ENCODE measurements at places on chromosomes 12 and 14.

- no peak for DNase-seq
Measured at GRCh38 chr12:118213452-118213851, 77.5 kb downstream of the PEBP1 start.

DNA sequence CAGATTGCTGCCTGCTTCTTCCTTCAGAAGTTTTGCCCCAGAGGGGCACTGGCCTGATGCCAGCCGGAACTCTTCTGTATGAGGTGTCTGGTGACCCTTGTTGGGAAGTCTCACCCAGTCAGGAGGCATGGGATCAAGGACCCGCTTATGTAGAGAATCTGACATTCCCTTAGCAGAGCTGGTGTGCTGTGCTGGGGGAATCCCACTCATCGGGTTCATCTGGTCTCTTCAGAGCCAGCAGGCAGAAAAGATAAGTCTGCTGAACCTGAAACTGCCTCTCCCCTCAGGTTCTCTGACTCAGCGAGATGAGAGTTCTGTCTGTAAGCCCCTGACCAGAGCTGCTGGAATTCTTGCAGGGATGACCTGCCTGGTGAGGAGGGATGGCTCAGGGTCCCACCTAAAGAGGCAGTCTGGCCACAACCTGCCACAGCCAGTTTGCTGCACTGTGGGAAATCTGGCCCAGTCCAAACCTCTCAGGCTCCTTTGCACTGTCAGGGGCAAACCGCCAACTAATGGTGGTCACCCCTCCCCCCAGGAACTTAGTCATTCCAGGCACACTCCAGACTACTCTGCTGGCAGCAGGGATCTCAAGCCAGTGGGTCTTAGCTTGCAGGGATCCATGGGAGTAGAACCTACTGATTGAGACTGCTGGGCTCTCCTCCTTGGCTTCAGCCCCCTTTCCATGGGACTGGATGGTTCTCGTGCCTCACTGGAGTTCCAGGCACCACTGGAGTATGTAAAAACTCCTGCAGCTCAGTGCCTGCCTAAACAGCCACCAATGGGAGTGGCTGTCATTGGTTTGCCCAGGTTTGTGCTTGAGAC lies 4.1 kb downstream of the CLEC2D start:
- no peak for DNase-seq

- DNase-seq, result no peak
Measured at GRCh38 chr12:47989023-47989417, 15.3 kb downstream of the COL2A1 start.

- DNase-seq, result no peak
Measured at GRCh38 chr12:64009321-64010068, 165.0 kb downstream of the SRGAP1 start.

GRCh38 chr12:51270951-51271518 lies 820 bp upstream of the SMAGP start:
- no peak for DNase-seq

DNA sequence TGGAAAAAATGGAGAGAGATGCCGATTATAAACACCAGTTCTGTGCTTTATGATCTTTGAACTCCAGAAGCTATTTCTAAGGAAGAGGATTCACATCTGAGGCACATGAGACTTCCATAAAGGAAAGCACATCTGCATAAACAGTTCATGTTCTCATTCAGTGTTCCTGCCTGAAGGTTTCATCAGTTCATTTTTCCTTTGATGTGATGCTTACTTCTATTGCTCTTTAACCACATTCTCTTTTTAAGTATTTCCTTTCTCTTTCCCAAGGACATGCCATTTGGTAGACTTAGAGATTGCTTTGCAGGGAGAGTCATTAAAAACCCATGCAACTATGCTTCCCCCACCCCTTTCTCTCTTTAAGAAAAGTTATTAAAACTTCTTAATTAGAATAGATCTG lies 387.0 kb upstream of the FLRT2 start:
- no peak for DNase-seq

- DNase-seq, result no peak
Measured at GRCh38 chr14:68598621-68599447, 194.0 kb downstream of the ZFP36L1 start.

- DNase-seq, result no peak
Measured at GRCh38 chr14:24432259-24433131, 2.7 kb downstream of the KHNYN start.

DNA sequence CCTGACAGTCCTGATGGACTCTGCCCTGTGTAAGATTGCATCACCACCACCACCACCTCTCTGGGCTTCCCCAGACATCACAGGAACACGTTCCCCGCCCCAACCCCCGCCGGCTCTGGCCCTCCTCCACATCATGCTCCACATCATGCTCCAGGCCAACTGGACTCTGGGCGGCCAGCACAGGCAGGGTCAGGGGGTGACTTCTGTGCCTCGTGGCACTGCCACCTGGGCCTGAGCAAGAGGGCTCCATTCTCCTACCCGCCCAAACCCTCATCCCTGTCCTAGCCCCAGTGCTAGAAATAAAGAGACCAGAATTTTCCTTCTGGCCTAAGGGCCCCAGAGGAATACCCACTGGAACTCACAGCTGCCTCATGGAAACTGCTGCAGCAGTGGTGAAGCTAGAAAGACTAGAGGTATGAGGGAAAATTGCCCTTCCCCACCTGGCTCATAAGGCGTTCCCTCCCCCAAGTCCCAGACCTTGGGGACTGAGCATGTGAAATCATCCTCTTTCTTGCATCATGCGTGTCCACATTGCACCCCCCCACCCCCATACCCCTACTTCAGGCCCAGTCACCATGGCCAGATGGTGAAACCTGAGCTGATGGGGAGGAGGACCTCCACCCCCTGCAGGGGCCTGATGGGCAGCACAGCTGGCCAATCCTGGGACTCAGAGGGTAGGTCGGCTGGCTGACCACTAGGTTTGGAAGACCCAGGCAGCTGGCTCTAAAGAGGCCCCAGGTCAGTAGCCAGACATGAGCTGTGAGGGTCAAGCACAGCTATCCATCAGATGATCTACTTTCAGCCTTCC lies at the start of gene INHBE:
TSS of gene INHBE (plus strand) at position 742 of the 808 bp plus-strand sequence. CDS start 230 bp downstream, outside the sequence.
- no peak for DNase-seq

Data from germinal center (tissue), 1 donor.